T-helper 17 cell (primary cell): ENCODE measurements at places on chromosomes 1 and 21.

DNA sequence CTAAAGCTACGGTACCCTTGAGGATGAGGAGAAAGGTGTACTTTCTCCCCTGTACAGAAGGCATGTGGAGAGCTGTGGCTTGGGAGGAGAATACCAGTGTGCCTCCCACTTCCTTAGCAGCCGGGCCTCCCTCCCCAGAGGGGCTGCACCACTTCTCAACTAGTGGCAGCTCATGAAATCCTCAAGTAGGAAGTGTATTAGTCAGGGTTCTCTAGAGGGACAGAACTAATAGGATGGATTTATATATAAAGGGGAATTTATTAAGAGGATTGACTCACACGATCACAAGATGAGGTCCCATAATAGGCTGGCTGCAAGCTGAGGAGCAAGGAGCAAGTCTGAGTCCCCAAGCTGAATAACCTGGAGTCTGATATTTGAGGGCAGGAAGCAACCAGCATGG, 53.1 kb upstream of the PPP2R5A start:
- DNase-seq = no peak

GRCh38 chr21:35254006-35254764, 205.1 kb upstream of the RUNX1 start:
- DNase-seq = no peak

- DNase-seq = no peak
Measured at GRCh38 chr1:156251527-156251926, 3.7 kb upstream of the PAQR6 start.

- DNase-seq = no peak
Measured at GRCh38 chr1:59263111-59263510, 33.8 kb upstream of the FGGY start.

- no peak for DNase-seq
Measured at GRCh38 chr1:155004352-155005075, 1.9 kb downstream of the ZBTB7B start.

DNA sequence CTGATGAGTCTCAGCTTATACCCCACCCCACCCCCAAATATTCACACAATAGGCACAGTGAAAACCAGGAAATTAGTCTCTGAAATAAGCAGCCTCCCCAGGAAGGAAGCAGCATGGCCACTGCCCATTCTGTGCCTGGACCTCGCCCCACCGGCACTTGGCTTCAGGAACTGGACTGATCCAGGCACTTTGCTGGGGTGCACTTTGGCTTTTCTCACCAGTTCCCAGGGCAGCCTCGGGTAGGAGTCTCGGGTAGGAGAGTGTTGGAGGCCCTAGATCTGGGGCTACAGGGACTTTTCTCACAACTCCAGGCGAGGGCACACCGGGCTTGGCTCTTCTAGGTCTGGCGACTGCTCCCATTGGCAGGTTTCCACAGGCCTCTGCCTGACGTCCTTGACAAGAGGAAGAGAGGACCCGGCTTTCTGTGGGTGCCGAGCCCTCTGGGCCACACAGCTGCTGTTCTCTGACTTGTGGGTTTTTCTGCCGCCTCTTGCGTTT, 18.7 kb downstream of the ADARB1 start:
- DNase-seq = no peak

GRCh38 chr1:223378754-223379153, 14.5 kb upstream of the CCDC185 start:
- no peak for DNase-seq

DNA sequence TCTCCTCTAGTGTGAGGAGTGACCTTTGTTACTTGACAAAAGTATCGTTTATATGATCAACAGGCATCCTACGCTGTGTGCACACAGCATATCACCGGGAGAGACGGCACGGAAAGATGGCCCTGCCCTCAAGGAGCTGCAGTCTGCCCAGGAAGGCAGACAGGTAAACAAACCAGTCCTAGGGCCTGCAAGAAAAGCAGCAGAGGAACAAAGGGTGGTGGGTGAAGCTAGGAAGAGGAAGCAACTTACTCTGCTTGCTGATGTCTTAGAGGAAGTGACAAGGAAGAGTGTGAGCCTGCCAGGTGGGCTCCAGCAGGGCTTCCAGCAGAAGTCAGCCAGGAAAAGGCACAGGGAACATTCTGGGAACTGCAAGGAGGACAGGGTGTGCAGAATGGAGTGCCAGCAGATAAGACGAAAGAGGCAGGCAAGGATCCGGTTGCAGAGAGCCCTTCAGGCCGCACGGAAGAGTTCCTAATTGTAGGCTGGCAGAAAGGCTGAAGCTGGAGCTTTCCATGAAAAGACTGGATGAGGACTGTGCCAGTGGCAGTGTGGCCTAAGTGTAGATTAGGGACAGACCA, 106.7 kb downstream of the SLC45A1 start:
- DNase-seq = no peak

DNA sequence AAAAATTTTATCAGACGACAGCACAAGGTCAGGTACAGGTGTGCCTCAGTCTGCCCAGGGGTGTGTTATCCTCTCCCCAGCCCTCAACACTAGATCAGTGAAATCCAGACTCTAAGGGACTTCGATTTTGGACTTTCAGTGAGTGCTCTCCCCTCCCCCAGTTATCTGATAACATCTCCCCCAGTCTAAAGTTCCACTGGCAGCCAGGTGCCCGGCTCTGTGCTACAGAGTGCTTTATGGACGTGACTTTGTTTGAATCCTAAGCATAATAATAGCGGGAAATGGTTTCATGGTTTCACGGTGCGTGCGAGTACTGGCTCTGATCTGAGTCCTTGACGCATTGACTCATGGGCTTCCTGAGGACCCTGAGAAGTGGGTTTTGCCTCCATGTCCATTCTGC, 3.2 kb downstream of the SPSB1 start:
- DNase-seq = no peak

DNA sequence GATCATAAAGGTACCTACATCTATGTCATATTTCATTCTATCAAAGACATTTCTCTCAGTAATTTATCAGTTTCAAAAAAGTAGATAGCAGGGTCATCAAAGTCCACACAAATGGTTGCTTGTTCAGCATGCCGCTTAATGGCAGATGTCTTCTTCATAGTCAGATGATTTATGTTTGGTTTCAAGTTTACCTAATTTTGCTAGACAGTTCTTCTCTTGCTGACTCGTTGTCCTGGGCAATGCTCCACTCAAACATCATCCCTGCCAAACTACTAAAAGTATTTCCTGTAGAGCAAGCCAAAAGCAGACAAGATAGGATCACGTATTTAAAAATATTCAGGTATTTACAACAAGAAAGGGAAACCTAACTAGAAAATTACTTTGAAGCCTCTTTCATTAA, 13.6 kb downstream of the NUP210L start:
- no peak for DNase-seq

GRCh38 chr1:225347123-225347683, 80.6 kb downstream of the LBR start:
- DNase-seq = no peak

DNA sequence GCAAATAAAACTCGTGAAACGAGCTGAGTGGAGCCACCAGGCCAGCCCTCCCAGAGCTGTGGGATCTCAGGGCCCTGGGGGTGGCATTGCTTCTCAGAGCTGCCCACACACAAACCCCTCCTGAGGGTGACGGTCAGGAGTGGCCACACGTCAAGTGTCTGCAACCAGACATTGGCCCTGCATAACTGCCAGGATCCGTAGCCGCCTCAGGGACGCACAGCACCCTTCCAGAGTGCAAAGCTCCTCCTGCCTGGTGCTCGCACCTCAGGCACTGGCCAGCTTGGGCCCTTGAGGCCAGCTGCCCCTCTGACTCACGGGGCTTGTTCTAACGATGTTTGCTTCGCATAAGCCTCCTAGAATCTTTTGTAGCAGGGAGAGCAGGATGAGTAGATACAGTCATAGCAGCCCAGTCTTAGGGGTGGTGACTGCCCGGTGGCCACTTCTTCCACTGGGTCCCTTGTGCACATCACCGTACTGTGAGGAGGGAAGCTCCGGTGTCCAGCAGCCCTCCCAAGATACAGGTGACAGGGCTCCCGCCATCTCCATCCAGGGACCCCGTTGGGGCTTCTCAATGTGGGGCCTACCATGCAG, 5.0 kb downstream of the WNT3A start:
- DNase-seq = no peak

- DNase-seq = no peak
Measured at GRCh38 chr1:9228609-9229008, 6.0 kb upstream of the H6PD start.

GRCh38 chr1:13808729-13809131, 108.7 kb downstream of the PRDM2 start:
- no peak for DNase-seq

GRCh38 chr1:206565995-206566394, 46.3 kb downstream of the EIF2D start:
- DNase-seq = no peak

DNA sequence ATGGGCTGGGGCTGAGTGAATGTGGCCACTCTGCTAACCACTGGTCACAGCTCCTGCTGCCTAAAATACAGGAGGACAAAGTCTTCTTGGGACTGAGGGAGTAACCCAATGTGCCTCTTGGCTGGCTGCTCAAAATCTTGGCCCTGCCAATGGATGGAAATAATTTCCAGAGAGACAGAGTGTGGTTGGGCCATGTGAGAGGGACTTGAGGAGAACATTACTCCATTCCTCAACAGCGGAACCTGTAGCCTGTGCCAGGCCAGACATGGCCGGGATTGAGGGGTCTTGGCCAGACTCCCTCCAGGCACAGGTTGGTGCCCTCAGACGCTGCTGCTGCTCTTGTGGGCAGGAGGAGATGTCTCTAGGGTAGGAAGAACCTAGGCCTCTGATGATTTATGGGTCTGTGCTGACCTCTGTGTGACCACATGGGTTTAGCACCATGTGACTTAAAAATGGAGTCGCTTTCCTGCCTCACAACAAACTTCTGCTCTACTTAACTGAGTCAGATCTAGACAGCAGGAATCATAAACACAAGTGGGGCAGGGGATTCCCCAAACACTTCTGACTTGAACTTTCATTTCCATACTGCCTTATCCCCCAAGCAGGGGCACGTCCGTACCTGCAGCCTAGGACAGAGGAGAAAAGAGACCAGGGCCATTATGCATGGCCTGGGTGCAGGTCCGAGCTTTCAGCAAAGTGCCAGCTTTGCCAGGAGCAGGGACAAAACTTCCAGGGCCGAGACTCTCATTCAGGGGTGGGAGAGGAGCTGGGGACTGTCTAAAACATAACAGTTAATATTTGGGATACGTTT, 79.2 kb downstream of the CD34 start:
- DNase-seq = no peak

GRCh38 chr1:186904361-186904760, 75.6 kb downstream of the PLA2G4A start:
- DNase-seq = no peak

DNA sequence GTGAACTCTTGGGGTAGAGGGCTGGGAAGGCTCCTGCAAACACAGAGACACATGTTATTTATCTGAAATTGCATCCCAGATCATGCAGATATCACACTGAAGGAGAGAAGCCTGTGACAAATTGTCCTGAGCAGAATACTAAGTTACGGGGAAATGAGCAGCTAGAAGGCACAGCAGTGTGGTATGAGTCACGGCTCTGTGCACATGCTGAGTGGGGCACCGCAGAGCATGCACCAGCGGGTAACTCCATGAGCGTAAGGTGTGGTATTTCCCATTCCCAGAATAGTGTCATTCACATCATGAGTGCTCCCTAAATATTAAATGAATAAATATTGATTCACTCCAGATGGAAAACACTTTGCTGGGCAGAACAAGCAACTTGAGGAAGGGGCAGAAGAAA, 21.3 kb upstream of the FCRL2 start:
- DNase-seq = no peak

DNA sequence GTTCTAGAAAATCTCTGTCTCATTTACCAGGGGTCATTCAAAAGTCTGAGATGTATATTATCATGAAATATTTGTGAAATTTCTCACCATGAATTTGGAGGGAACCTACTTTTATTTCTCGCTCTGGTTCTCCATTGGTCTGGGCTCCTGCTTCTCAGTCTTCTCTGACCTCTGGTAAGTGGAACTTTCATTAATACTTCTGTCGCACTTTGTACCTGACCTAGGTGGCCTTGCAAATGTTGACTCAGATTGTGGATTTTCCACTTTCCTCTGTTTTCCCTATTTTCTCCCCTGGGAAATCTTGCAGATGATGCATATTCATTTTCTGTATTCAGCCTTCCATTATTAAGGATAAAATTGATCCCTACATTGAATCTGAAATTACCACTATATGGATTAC, 53.2 kb downstream of the LRIG2 start:
- DNase-seq = no peak

DNA sequence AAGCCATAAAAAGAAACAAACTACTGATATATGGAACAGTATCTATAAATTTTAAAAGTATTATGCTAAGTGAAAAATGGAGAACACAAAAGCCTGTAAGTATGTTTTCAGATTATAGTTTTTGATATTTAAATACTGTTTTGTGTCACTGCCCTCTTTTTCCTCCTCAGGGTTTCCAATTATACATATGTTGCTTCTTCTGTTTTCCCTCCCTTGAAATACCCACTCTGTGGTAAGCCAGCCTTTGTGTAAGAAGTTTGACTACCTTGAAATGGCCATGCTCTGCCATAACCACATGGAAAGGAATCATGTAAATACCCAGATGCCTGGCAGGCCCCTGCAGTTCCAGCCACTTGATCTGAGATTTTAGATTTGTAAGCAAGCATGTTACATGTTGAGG, 248.3 kb downstream of the AKT3 start:
- DNase-seq = no peak

DNA sequence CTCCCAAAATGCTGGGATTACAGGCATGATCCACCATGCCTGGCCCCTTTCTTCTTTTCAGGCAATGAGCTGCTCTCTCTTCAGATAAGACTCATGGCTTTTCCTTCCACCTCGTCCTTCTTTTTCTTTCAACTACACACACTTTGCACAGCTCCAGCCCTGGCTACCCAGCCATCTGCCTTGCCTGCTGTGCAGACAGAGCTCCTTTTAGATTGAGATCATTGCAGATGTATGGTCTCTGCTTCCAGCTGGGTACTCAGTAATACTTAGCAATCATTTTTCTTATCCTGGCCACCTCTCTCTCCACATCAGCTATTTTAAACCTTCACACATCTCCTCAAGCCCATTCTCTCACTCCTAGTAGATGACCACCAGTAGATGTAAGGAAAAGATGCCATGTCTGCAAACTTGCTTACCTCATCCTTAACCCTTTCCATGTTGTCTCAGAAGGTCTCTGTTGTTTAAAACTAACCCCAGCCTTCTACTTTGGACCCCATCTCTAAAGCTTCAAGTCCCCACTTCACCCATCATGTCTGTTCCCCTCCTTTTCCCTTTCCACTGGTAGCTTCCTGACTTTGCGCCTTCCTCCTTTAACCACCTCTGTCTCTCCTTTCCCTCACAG, 7.3 kb downstream of the RAB4A start:
- DNase-seq = no peak

GRCh38 chr1:223819730-223820514, 25.8 kb downstream of the TP53BP2 start:
- DNase-seq = no peak

GRCh38 chr1:184422490-184423233, 35.8 kb downstream of the C1orf21 start:
- DNase-seq = no peak
